ENCODE measurements at places on chromosomes 12 and 14.
A peak's percentile ranks its signal among the peaks of the same experiment; 100 is the strongest.

GRCh38 chr12:2443776-2444175 is 351.0 kb upstream of the FKBP4 start:
- DNase-seq, result peak; percentile 15

- DNase-seq, result no peak
Observed at GRCh38 chr14:92542766-92543554, 29.4 kb downstream of the RIN3 start.

- DNase-seq, result no peak
Observed at GRCh38 chr14:100684154-100684553, 42.5 kb upstream of the DLK1 start.

GRCh38 chr14:54267172-54267571 is 129.6 kb upstream of the CDKN3 start:
- no peak for DNase-seq

- DNase-seq, result no peak
Observed at GRCh38 chr12:27915021-27915420, 57.5 kb downstream of the PTHLH start.

DNA sequence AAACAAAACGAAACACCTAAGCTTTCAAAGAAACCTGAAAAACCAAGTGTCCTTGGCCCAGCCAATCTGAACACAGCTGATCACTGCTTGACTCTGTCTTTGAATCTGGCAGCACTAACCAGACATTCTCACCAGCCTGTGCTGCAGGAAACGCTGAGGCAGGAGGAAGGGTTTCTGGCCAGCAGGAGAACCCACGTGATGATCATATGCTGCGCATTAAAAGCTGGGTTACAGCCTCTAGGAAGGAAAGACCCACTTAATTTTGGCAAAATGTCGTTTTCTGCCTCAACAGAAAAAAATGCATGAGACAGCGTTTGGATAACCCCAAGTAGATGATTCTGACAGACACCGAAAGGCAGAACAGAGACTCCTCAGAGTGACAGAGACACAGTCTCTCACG is 9.8 kb downstream of the APPL2 start:
- DNase-seq, result peak; percentile 97

GRCh38 chr14:49853572-49854375 is 1.2 kb upstream of the NEMF start:
- peak; percentile 81 for DNase-seq

DNA sequence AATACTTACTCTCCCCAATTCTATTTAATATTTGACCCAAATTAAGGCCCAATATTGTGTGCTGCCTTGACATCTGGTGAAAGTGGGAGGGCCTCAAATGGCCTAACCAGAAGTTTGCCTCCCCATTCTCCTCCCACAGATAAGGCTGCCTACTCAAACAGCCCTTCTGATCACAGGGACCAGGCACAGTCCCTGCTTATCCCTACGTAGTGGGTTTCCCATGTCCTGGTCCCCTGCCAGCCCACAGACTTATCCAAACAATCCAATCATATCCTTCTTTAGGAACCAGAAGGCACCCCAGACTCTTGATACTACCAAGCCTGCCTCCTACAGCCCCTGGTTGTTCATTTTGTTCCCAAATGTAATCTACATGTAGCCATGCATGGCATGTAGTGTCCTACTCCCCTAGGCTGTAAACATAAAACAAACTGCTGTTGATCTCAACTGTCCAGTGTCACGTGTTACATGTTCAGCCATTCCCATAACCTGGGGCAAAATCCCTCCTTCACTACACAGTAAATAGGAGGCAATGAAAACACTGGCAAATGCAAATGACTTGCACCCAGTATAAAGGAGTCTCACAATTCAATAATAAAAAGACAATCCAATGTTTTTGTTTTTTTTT is 49.3 kb downstream of the EEA1 start:
- DNase-seq, result no peak

DNA sequence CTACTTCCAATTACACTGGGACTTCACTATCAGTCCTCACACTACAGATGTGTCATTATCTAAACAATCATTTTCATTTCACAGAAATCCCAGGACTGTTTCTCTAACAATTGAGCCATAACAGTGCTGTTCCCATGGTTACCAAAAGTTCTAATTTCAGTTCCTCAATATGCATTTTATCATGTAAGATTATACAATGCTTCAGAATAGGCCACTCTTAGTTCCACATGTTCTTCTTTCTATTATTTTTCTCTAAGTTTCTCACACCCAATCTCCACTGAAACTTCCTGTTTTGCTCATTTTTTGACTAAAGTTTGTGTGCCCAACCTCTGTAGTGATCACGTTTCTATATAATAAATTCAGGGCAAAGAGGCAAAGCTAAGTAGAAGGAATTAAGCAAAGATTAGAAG is 185.8 kb downstream of the DUSP6 start:
- DNase-seq, result peak; percentile 60

- no peak for DNase-seq
Observed at GRCh38 chr14:86050757-86051156, 520.8 kb downstream of the FLRT2 start.

- no peak for DNase-seq
Observed at GRCh38 chr12:122412851-122413433, 9.5 kb downstream of the CLIP1 start.

GRCh38 chr12:51393676-51394545 is 2.7 kb upstream of the GALNT6 start:
- peak; percentile 96 for DNase-seq

- peak; percentile 78 for DNase-seq
Observed at GRCh38 chr12:52213564-52214420, 19.3 kb upstream of the KRT7 start.

DNA sequence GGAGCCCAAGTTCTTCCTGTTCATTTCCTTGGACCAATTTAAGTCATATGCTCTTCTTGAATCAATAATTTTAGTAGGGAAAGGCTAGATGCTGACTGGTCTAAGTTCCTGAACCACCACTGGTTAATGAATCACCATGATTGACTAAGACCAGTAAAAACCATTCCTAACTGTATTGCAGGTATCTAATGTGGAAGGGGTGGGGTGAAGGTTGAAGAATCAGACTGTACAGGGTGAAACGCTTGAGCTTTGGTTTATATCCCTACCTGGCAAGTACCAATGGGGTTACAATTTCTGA is 100.1 kb downstream of the DYRK2 start:
- DNase-seq, result peak; percentile 33

- no peak for DNase-seq
Observed at GRCh38 chr14:105305791-105306190, 5.0 kb upstream of the BRF1 start.

DNA sequence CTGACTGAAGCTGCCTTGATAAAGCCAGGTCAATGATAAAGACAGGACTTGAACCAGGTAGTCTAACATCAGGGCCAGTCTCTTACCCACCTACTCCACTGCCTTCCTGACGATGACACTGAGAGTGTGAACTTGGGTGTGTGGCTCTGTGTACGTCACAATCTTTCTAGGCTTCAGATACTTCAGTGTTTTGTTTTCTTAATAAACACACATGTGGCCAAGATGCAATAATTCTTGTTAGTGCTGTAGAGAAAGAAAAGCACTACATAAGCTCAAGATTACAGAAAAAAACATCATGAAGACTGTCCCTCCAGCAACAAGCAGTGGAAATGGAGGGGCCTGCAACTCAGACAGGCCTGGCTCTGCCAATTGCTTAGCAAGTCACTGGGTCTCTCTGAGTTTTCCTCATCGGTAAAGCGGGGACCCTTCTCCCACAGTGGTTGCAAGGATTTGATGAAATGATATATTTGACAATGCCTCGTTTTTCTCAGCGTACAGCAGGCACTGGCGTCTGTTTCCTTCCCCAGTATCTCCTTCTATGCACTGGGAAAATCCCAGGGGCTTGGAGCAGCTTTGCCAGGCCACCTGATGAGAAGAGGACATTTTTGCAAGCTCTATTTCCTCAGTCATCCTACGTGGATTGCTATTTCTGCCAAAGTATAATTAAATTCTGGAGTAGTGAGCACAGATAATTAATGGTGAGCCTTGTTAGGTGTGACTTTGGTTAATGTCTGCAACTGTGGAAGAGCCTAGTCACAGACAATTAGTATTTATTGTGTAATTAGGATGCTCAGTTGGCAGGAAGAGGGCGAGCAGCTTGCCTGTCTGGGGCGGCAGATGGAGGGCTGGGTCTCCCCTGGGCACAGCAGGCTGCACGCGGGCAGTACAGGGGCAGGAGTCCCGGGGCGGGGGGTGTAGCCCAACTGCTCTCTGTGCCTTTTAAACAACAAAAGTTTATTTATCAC is 55.8 kb upstream of the CHGA start:
- DNase-seq, result no peak

DNA sequence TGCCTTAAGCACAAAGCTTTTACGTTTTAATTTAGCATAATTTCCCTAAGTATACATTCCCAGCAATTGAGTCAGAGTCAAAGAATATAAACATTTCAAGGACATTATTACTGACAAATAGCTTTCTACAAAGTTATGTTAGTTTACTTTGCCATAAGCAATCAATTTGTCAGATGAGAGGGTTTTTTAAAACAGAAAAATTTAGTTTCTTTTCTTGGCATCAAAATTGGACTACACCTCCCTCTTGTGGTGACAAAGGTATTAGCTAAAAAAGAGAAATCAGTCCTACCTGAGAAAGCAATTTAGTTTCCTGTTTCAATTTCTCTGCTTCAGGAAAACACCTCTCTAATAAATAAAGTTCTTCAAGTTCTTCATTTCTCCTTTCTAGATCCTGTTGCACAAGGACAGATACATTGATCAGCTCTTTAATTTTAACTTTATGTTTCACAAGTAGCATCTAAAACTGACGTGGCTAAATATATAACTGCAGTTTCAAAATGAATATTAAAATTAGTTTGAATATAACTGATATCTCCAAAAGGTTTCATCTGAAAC is 39.9 kb downstream of the DNAI7 start:
- DNase-seq, result peak; percentile 87

GRCh38 chr14:23319746-23320583 is 1.3 kb upstream of the PABPN1 start:
- no peak for DNase-seq

- DNase-seq, result no peak
Observed at GRCh38 chr12:39419471-39419870, 23.4 kb downstream of the KIF21A start.

DNA sequence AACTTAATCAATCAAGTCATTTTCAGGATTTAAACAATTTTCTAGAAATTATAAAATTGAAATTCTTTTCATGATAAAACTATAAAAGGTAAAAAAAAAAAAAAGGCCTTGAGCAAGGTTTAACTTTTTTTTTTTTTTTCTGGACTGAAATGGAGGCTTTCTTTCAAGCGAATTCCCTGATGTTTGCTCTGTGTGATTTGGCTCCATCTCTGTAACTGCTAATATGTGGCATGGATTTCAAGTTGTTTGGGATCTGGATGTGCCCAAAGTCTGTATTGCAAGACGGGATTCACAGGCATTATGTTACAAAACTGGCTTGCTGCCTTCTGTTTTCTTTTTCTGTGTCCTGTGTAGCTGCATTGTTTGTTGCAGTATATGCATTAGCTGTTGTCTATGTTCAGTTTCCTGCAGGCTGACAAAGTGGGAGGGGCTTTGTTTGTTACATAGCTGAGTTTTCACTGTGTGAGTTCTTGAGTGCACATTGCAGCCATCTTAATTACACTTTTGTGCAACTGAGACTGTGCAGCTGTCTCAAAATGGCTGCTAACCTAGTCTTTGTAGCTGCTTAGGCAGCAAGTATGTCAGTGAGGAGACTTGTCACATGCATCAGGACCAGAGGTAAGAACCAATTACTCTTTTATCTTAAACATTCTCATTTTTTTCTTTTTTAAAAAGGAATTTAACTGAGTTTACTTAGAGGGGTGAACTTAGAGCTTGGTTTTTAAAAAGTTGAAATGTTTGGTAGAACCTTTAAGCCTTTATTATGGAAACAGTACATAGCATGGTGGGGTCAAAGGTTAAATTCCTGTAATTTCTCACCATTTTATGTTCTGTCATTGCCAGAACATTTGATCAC is 19.5 kb downstream of the ATF7IP start:
- peak; percentile 95 for DNase-seq

- no peak for DNase-seq
Observed at GRCh38 chr12:108317308-108318234, 21.5 kb downstream of the CMKLR1 start.

DNA sequence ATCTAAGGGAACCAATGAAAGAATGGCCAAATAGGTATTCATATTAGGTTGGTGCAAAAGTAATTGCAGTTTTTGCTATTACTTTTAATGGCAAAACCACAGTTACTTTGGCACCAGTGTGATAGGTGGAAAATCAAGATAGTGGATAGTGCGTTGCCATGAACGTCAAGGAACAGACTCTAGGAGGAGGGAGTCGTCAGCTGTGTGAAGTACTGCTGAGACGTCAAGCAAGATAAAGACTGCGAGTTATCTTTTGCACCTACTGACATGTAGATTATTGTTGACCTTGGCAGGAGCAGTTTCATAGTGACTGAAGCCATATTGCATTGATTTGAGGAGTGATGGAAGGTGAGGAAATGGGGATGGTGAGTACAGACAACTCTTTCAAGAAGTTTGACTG is 8.3 kb downstream of the YLPM1 start:
- no peak for DNase-seq

- DNase-seq, result no peak
Observed at GRCh38 chr12:132437943-132438700, 51.8 kb upstream of the FBRSL1 start.

GRCh38 chr14:45065540-45065939 is 18.4 kb upstream of the PRPF39 start:
- DNase-seq, result peak; percentile 23

- no peak for DNase-seq
Observed at GRCh38 chr12:68884251-68884650, 48.7 kb downstream of the CPM start.

GRCh38 chr12:4947253-4947652 is 37.5 kb downstream of the KCNA1 start:
- no peak for DNase-seq

DNA sequence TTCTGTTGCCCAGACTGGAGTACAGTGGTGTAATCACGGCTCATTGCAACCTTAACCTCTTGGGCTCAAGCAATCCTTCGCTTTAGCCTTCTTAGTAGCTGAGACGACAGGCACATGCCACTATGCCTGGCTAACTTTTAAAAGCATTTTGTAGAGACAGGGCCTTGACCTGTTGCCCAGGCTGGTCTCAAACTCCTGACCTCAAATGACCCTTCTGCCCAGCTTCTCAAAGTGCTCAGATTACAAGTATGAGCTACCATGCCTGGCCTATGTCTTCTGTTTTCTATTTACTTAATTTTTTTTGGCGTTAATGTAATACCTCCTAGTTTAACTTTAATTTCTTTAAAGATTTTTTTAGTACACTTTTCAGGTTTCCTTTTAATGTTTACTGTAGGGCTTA is 20.6 kb upstream of the KLRF1 start:
- no peak for DNase-seq

GRCh38 chr12:68641138-68641537 is 30.4 kb downstream of the RAP1B start:
- no peak for DNase-seq

GRCh38 chr14:104650057-104650980 is 39.1 kb upstream of the INF2 start:
- DNase-seq, result peak; percentile 31

- no peak for DNase-seq
Observed at GRCh38 chr12:5873281-5873919, 71.7 kb downstream of the ANO2 start.
